Caki2 (cell line): ENCODE measurements at places on chromosomes 4 and X.

DNA sequence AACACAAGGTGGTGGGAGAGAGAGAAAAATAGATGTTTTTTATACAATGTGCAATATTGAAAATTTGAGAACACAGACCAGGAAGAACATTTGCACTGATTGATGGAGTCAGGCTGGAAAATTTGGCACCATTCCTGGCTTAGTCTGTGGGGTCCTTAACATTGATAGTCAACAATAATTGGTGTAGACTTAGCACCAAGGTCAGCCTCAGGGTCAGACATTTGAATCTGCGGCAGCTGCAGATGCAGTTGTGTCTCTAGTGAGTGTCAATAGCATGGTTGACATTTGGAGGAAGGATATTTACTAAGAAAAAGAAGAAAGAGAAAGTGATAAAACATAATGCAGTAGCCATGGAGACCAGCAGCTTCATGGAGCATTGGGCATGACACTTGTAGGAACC is 31.5 kb upstream of the GLRA3 start:
- no peak for DNase-seq

DNA sequence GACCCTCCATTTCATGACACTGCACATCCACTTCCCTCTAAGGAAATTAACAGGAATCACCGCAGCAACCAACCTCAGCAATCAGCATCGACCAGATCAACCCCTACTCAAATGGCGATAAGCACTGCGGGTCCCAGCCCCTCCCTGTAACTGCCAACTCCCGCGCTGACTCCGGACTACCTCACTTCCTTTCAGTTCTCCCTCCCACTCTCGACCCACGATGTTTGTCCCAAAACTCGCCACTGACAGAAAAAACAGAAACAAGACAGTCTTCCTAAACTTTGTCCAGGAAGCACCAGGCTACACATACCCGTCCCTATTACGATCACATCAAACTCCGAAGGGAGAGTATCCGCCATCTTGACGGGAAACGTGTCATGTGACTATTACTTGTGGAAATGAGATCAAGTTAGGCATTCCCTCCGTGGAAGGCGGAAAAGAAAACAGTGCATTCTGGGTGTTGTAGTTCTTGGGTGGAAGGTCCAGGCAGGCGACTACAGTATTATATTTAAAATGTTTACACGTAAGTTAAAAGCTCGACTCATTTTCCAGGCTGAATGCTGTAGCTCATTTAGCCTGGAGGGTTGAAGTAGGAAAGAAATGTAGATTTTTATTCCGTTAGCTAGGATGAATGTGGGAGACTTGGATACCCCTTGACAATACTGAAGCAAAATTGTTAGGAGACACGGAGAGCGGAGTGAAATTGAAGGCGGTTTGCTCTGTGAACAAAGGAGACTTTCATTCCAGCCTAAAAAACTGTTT is at the start of gene CHM:
CHM (minus strand) TSS at position 385 of the 762 bp plus-strand sequence; CDS start at position 359, 26 bp downstream.
- DNase-seq = peak; percentile 78

DNA sequence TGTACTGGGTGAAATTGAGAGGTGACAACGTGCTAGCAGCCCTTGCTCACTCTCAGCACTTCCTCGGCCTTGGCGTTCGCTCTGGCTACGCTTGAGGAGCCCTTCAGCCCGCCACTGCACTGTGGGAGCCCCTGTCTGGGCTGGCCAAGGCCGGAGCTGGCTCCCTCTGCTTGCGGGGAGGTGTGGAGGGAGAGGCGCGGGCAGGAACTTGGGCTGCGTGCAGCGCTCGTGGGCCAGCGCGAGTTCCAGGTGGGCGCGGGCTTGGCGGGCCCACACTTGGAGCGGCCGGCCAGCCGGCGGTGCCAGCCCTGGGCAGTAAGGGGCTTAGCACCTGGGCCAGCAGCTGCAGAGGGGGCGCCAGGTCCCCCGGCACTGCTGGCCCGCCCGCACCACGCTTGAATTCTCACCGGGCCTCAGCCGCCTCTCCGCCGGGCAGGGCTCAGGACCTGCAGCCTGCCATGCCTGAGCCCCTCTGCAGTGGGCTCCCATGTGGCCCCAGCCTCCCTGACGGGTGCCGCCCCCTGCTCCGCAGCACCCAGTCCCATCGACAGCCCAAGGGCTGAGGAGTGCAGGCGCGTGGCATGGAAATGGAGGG is 249.5 kb upstream of the ETNPPL start:
- no peak for DNase-seq

GRCh38 chr4:88821522-88821921 is 123.9 kb upstream of the NAP1L5 start:
- no peak for DNase-seq

- DNase-seq = no peak
These were observed 29.7 kb downstream of the TMEM164 start for GRCh38 chrX:110032534-110033147.

GRCh38 chr4:140641789-140642439 is 73.2 kb upstream of the UCP1 start:
- no peak for DNase-seq

- no peak for DNase-seq
These were observed 175.5 kb downstream of the RAPGEF2 start for GRCh38 chr4:159278399-159278798.

GRCh38 chr4:8703401-8703696 is 110.8 kb downstream of the CPZ start:
- DNase-seq = no peak

- DNase-seq = no peak
These were observed 3.0 kb downstream of the PLP2 start for GRCh38 chrX:49174723-49175122.

GRCh38 chrX:10165580-10166247 is 8.9 kb downstream of the CLCN4 start:
- DNase-seq = no peak

- DNase-seq = no peak
These were observed 11.1 kb downstream of the NIPAL1 start for GRCh38 chr4:48027653-48028052.

DNA sequence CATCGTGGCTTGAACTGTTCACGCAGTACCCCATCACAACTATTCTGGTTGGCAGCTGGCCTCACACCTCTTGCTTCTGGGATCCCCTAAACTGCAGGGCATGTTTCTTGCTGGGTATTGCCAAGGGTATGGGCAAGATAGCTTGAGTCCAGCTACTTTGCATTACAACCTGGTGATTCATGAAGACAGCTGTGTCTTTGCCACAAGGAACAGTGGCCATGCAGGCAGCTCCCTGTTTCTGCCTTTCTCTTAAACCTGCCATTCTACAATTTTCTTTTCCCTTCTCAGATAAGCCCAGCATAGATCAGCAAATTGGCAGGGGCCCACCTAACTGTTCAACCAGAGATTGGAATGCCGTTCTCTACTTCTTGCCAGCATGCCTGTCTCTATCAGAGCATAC is 42.8 kb downstream of the TENM3 start:
- peak; percentile 23 for DNase-seq

- DNase-seq = no peak
These were observed 52.4 kb upstream of the TBC1D14 start for GRCh38 chr4:6857009-6857882.

- no peak for DNase-seq
These were observed 681.9 kb upstream of the BOD1L1 start for GRCh38 chr4:14309431-14309830.

DNA sequence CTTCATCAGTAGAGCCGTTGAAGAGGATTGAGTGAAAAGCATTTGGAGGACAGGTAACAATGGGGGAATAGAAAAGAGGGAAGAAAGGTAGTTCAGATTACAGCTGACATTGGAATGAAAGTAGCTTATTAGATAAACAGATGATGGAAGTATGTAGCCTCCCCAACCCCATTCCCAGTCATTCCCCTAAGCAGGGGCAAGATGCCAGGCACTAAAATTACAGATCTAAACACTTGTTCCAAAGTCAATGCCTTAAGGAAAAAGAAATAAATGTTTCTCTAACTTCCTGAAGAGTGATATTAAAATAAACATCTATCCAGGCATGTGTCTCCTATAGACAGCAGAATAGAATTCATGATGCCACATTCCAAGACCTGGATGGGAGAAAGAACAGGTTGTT is 350.8 kb downstream of the PDGFC start:
- DNase-seq = no peak

DNA sequence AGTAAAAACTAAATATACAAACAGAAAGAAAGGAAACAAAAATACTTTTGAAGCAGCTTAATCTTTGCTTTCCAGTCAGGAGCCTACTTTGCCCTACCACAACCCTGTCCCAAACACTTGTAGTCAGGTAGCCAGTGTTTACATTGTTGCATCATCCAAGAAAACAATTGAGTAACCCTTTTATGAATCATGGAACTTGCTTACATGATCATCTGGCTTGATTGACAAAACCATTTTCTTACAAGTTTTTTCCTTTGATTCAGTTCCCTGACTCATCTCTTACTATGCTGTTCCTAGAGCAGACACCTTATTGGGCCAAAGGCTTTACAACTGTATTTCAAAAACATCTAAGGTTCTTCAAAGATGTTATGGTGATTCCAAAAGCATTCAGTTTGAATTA is 740.1 kb downstream of the KLHL13 start:
- DNase-seq = peak; percentile 48

DNA sequence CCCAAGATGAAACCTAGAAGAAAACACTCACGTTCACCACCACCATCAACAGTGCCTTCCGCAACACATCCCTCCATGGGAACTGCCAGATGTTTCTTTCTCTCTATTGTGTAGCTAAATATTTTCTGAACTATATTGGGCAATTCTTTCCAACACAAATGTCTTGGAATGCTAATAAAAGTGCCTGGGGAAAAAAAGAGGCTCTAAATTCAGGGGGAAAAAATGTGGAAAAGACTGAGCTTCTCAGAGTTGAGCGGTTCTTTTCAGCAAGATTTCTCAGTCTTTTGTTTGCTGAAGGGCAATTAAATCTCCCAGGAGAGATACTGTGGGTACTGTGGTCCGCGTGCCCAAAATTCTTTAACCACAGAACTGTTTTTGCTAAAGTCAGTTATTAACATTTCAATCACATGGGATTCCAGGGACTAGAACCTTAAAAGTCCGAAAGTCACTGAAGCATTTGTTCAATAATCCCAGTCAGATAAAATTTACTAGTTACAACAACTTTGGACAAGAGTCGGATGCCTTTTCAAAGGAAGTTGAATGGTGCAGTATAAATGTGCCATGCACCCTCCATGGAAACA is 51.9 kb upstream of the DHRSX start:
- peak; percentile 97 for DNase-seq

DNA sequence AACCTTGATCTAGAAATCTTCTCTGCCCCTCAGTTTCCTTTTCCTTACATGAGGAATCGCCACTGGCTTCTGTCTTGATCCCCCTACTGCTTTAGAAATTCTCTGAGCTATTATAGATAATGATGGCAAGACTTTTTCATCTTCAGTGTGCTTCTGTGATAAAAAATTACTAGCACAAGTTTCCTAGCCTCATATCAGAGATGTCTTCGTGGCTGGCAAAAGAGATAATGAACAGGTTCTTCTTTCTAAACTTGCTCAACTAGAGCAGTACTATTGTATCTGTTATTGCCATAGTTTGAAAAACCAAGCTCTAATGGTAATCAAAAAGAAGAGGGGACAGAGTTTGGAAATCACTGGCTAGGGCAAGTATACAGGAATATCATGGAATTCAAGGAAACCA is 4.1 kb upstream of the PDGFC start:
- no peak for DNase-seq

DNA sequence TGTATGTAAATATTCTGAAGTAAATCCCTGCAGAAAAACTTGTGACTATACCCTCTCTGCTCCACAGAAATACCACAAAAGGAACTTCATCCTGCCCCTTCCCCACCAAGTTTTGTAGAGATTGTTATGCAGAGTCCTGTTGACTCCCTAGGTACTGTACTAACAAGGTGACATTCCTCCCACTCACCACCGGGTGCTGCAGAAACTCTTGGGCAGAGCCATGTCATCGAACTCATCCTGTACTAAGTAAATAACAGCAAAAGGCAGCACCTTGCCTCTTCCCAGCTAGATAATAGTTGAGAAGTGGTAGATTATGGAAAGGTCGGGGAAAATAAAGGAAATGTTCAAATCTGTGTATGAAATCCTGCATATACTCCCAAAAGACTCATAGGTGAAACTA is 233.3 kb downstream of the STPG2 start:
- DNase-seq = peak; percentile 2

- no peak for DNase-seq
These were observed 13.3 kb upstream of the ZNF827 start for GRCh38 chr4:145951931-145952330.

DNA sequence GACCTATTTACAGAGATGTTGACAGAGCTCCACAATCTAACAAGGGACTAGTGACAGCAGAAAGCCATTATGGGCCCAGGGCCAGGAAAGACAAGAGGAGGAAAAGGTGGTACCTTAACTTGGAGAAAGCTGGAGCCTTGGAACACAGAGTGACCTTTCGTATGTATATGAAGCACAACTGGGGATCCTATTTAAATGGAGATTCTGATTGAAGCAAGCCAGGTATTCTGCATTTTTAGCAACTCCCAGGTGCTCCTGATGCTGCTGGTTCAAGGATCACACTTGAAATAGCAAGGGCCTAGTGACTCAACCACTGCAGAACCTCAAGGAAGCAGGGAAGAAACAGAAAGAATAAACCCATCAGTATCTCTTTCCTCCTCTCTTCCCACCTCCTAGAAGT is 99.4 kb downstream of the TMEM47 start:
- DNase-seq = no peak

DNA sequence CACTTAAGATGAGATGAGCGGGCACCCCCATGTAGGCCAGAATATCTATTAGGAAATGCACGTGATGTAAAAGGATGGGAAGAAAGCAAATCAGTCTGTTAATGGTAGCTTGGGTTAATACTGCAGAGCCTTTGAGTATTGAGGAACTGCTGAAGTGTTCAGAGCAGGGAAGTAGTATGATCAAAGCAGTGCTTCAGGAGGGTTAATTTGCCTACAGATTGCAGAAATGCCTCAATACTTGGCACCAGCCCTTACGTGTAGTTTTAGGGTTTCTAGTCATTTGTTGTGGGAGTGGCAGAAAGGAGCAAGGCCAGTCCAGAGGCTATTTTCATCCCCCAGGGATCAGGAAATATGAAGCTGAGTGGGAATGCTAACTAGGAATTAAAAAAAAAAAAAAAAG is 19.7 kb downstream of the ZFX start:
- DNase-seq = no peak

- DNase-seq = no peak
These were observed 232.5 kb downstream of the ARHGAP10 start for GRCh38 chr4:147964266-147964880.

DNA sequence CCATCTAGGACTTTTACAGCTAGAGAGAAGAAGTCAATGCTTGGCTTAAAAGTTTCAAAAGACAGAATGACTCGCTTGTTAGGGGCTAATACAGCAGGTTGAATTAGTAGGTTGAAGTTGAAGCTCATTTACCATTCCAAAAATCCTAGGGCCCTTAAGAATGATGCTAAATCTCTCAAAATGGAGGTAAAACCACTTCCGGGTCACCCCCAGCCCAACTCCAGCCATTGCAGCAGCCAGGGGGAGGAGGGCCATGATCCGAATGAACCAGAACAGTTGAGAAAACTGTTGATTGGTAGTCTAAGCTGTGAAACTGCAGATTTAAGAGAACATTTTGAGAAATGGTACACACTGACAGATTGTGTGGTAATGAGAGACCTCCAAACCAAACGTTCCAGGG is 245.4 kb downstream of the HNRNPD start:
- no peak for DNase-seq

DNA sequence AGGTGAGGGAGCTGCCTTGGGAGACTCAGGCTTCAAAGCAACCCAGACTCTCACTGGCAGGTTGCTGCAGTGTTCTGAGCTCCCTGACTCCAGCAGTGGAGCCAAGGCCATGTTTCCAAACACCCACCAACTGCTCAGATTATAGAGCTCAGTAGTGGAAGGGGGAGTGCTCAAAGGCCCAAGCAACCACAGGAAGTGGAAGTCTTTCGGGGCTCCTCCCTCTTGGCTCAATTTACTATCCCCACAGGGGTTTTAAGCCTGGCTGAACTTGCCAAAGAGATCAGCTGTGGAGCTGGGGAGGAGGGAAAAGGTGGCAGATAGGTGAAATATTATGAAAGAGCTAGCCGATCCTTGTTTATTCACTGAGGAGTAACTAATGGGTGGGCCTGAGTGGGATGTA is 82.5 kb downstream of the HPRT1 start:
- DNase-seq = no peak
